NCI-H2227 treated with DMSO at 0.1 percent for 48 hours (cell line): ENCODE measurements at places on chromosomes 3 and 15.

DNA sequence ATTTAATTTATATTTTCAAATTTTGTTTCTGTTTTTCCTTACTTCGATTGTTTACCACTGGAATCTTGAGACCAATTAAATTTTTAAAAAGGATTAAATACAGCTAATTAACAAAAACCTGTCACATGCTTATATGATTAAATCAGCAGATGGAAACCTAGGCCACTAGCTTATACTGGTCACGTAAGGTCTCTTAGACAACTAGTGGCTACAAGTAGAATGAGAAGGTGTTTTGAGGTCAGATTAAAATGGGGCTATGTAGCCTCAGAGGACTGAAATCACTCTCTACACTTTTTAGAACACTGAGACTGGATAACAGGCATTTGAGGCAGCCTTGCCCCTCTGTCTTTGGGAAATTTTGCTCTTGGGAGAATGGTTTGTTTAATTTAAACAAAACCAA, 246.5 kb upstream of the ONECUT1 start:
- DNase-seq = no peak

GRCh38 chr3:16290827-16291196, 25.8 kb downstream of the OXNAD1 start:
- DNase-seq = no peak

DNA sequence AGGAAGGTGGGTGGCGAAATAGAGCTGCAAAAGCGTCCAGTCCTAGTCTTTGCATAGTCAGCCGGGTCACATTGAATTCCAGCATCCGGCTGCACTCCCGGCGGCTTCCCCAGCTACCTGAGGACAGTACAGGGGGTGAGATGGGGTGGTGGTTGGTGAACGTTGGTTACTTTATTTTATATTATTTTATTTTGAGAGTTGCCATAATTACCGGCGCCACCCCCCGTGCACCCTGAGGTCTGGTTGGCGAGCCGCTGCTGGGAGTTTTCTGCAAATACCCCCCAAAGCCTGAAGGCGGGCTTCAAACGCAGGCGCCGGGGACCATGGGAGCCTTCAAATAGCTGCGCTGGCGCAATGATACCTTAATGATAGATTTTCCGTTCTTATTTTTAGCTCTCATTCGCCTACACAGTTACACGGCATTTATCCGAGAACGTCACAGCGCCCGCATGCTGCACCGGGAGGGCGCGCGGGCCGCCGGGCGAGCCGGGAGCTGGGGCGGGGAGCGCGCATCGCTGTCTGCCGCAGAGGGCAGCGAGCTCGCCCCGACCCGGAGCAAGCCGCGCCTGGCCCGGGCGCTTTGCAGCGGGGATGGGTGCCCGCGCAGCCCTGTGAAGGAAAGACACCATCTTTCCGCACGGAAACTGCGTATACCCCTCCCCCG, 756 bp upstream of the RASGRF1 start:
- DNase-seq = peak; percentile 36

DNA sequence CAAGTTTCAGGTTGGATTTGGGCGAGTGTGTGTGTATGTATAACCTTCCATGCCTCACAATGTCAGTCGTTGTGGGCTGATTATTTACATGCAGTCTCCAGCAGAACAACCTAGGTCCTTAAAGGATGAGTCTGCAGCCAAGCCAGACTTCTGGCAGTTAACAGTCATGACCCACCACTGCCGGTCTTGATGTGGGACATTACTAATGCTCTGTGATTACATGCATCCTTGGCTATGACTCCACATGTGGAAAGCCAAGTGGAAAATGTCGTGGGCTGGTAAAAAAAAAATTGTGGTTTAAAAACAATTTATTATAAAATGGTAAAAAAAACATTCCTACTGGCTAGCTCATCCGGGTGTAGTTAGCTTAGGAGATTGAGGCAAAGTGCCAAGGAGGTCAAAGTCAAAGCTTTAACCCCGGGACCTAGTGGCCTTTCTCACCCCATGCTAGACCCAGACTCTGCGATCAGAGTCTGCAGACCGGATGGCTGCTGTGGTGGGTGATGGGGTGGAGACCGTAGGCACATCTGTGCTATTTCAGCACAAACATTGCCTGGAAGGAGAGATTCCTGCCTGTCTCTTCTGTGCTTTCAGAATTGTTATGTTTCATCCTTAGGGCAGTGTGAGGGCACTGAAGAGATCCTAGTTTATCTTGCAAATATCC, 6.8 kb downstream of the RARRES1 start:
- DNase-seq = no peak

DNA sequence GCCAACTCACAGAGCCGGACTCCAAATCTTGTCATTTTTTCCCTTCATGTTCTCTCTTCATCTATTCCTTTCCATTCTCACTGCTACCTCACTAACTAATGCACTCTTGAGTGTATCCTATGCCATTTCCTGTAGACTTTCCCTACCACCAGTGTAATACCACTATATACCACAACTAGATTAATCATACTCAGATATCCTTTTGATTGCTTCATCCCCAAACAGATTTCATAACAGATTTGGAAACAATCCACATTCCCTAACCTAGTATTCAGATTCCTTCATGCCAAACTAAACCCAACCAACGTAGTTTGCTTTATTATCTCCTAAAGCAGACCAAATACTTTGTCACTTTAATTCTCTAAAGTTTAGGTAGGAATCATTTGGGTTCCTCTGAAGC, 2.6 kb upstream of the PLOD2 start:
- no peak for DNase-seq

GRCh38 chr3:10867384-10867783, 51.4 kb downstream of the SLC6A11 start:
- DNase-seq = no peak

DNA sequence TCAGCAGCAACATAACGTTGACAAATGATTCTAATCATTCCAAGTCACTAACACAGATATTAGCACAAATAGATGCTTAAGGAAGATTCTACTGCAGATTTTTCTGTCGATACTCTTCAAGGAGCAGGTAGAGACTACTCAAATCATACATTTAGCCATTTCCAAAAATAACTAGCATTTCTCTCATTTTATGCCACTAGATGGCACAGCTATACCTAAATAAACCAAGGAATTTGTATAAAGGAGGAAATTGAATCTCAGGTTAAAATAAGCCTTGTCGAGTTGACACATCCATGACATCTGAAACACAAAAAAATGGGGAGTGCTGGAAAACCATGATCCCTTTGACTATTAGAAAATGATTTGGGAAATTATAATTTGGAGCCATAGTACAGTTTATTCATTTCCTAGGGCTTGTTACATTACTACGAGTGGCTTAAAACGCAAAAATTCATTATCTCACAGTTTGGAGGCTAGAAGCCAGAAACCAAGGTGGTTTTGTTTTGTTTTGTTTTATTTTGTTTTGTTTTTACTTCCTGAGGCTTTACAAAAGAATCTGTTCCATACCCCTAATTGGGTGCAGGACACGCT, 59.5 kb upstream of the STRIT1 start:
- peak; percentile 35 for DNase-seq

DNA sequence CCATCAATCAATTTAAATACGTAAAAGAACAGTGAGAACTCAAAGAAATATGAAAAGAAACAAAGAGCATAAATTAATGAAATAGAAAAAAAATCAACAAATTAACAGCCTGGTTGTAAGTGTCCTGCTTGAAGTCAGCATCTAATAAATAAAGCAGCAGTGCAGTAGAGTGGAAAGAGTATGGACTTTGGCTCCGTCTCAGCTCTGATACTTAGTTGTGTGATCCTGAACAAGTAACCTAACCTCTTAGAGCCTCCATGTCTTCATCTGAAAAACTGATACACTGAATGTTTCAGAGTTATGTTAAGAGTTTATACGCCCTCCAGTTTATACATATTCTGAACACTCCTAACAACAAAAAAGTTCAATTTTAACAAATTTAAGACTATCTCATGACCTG, 44.6 kb downstream of the TFDP2 start:
- no peak for DNase-seq

- DNase-seq = no peak
These were observed 19.4 kb upstream of the PLOD2 start for GRCh38 chr3:146180376-146180775.

DNA sequence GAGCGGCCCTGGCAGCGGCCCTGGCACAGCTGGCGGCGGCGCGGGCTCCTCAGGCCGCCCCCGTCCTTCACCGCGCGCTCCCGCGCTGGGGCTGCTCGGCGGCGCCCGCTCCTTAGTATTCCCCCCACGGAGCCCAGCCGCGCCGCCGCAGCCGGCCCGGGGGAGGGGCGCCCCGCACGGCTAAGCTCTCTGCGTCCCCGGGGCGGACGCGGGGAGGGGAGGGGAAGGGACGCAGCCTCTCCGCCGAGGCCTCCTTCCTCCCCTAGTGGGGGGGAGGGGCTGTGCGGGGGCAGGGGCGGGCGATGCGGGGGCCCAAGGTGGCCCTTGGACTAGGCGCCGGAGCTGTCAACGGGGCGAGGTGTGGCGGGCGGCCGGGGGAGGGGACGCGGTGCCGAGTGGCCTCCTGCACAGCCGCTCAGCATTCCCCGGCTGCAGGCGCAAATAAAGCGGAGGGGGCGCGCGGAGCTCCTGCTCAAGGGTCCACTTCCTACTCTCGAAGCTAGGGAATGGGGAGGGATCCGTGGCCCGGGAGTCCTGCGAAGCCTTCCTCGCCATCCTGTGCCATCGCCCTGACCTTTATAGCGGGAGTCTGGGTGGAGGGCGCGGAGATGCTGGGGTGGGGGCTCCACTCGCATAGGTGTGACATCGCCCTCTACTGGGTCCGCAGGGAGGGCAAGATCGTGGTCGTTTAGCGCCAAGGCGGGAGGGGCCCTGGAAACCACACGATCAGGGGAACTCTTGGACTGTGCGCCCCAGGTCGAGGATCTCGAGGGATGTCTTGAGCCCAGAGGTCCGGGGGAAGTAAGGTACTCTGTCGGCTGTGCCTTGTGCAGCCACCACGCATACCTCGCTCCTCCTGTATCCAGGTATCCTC, 22.2 kb downstream of the EPHB3 start:
- DNase-seq = peak; percentile 56

- no peak for DNase-seq
These were observed 128.1 kb upstream of the WNT5A start for GRCh38 chr3:55615039-55615693.

- no peak for DNase-seq
These were observed 103.3 kb upstream of the SLC2A2 start for GRCh38 chr3:171129827-171130226.

GRCh38 chr3:196620161-196620604, 19.3 kb upstream of the NRROS start:
- DNase-seq = peak; percentile 24

- no peak for DNase-seq
These were observed 95.5 kb downstream of the DPH6 start for GRCh38 chr15:35450492-35450891.

DNA sequence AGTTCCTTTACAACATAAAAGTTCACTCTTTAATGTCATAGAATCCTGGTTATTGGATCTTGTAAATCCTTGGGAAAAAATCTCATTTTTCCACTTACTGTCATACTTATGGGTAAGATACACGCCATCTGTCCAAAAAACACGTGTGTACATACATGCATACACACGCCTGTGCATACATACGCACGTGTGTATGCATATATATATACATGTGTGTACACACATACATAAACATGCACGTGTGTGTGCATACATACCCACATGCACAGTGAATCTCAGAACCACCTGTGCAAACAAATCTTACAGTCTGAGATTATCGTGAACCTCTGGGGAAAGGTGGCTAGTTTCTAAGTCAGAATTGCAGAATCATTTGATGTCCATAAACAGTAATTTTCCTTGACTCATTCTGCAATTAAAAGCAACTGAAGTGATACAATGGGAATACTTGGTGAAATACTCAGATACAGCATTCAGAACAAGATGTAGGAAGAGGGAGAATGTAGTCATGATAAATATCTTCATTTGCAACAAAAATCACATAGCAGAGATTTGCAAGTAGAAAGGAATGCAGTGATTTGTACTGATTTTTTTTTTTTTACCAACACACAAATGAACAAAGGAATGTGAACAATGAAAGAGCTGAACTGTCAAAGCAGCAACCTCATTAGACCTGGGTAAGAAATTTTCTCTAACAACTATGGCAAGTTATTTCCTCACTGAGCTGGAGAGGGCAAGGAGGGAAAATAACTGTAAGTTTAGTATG, 160.6 kb upstream of the POU1F1 start:
- DNase-seq = no peak

DNA sequence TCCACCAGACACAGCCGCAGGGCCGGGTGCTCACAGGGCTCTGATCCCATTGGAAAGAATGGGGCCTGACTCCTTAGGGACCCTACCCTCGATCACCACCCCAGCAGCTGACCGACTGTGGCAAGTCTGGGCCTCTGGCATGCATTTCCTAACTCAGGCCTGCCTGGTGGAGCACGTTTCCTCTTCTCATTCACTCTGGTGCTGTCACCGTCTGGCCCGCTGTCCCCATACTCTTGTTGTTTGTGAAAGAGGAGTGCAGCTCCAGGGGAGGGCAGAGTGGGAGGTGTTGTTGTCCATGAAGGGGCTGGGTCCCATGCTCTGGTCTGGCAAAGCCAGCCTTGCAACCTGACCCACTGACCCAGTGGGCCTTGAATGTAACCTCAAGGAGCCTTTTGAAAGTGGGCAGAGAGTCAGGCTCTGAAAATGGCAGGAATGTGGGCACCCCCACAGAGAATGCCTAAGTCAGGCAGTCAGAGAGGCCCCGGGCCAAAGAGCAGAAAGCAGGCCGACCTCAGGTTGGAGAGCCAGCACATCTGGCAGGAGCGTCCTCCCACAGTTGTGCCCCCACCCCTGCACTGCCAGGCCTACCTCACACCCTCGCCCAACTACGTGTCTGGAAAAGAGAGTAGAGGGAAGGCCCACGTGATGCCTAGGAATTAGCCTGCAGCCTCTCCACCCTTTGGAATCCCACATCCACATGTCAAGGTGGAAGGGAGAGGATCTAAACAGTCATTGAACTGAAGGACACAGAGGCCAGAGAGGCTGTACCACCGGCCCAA, 10.9 kb downstream of the SEMA7A start:
- no peak for DNase-seq

GRCh38 chr15:57298204-57298603, 78.1 kb upstream of the CGNL1 start:
- DNase-seq = no peak

DNA sequence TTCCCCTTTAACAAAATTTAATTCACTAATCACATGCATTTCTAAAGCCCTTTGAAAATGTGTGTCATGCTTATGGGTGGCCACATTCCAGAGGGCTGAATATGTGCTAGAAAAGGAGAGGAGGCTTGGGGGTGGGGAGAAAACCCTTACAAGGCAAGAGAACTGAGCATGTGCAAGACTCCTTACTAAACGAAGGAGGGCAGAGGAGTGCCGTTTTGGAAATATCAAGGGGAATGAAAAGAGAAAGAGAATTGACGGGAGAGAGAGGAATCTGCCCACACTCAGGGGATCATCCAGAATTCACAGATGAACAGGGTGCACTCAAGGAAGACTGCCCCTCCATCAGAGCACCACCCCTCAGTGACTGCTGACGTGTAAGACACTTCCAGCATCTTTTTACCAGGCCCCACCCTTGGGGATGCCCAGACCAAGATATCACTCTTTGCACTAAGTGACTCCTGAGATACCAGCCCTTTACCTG, 37.9 kb upstream of the TSC22D2 start:
- peak; percentile 24 for DNase-seq

DNA sequence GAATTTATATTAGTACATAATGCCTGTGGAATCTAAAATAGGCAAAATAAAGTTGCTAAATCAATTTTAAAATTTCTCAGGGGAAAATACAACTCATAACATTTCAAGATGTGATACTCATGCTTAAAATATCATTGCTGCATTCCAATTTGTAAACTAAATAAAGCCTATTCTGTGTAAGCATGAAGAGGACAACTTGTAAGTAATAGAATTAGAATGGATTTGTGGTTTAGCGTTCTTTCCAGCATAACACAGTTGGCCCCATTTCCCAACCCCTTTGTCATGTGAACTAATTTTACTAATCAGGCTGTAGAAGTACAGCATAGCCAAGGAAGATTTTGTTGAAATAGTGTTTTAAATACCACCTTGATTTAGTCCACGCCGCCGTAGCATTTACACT, 437.2 kb downstream of the SI start:
- no peak for DNase-seq
